ENCODE measurements at places on chromosomes 12 and 14. TPM values are rescaled to one million over a fixed set of nuclear protein-coding genes. Genes with fewer than 3 reads are reported as not detected.

PIK3C2G gene
- 5.8 TPM for total RNA-seq

ANKS1B gene
- 5.8 TPM for total RNA-seq

CELA1 gene
- not detected for total RNA-seq

KRT1 gene
- not detected for total RNA-seq

CCDC177 gene
- total RNA-seq, result not detected

RNF31 gene
- total RNA-seq, result 69.0 TPM

ACSM4 gene
- total RNA-seq, result not detected

CARMIL3 gene
- total RNA-seq, result 1.4 TPM

SLC2A14 gene
- total RNA-seq, result not detected

BICDL1 gene
- total RNA-seq, result 101 TPM

USP5 gene
- 75.5 TPM for total RNA-seq

TAS2R9 gene
- not detected for total RNA-seq

IFNG-AS1 gene
- total RNA-seq, result 0.85 TPM

- no peak for DNase-seq
Observed at GRCh38 chr14:93734086-93734822, 54.0 kb downstream of the PRIMA1 start.

DNA sequence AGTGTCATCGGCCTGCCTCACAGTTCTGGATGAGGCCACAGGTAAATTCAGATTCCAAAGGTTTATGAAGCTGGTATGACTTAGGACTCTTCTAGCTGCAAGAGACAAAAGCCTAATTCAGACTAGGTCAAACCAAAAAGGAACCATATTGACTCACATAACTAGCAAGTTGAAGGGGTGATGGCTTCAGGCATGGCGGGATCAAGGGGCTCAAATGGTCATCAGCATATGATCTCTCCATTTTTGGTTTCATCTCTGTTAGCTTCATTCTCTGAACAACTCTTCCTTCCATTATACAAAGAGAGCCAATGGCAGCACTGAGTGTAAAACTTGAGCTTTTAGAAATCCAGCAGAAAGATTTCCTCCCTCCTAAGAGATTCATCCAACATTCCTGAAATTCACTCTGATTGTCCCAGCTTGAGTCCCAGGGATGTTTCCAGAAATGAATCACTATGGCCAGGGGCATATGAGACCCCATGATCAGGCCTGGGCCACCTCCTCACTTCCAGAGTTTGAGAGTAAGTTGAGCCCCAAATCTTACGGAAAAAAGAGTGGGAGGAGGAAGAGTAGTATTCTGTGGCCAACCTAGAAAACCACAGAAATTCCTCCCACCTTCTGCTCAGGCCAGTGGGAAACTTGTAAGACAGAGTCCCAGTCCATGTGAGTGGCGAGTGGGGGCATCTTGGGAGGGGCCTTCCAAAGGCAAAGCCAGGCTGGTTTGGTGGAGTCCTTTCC, 2.0 kb upstream of the MAP1LC3B2 start:
- DNase-seq, result no peak

- peak; percentile 39 for DNase-seq
Observed at GRCh38 chr14:53714495-53715192, 242.0 kb downstream of the BMP4 start.

GRCh38 chr12:127149226-127149964, 1117.6 kb upstream of the TMEM132C start:
- no peak for DNase-seq

DNA sequence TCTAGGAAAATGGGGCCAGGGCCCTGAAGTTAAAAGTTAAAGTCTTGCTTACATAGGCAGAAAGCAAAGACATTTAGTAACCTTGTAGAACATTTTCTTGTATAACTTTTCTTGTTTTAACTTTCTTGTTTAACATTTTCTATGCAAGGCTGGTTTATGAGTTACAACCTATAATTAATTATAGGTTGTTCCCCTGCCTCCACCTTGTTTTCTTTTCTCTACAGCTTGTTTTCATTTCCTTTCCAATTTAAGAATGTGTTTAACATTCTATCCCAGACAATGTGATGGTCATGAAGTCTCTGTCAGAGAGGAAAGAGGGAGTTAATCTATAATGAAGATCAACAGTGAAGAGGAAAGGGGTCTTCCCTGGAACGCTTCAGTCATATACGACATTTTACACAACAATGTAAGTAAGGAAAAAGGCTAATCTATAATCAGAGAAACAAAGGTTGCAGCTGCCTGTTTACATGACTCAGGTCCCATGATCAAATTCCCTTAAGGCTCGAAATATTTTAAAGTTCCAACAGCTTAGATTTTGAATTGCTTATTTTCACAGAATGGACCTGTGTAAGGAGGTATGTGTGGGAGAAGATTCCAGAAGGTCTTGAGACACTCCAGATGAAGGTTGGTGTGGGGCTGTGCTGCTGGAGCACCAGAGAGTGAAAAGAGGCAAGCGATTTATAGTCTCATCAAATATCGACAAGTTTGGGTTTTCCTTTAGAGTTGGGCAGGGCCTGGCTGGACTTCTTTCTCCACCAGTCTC, 34.2 kb upstream of the TCL1B start:
- DNase-seq, result peak; percentile 31

- DNase-seq, result peak; percentile 20
Observed at GRCh38 chr12:34401659-34402227, 379.4 kb downstream of the ALG10 start.

- no peak for DNase-seq
Observed at GRCh38 chr12:18690653-18691052, 47.2 kb downstream of the PLCZ1 start.

DNA sequence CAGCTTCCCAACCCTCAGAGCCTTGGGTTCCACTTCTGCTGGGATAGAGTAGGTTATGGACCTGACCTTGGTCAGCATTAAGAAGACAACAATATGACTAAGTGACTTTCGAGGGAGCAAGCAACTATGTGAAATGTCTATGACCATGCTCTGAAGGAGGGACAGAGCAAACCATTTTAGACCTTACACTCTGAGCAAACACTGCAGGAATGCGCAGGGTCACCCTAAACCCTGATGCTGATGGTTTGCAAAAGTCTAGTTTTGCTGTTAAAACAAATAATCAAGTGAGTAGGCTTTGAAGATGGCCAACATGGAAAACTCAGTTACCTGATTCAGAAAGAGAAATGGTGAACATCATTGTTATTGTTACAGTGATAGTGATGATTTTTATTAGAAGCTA, 8.7 kb downstream of the ZCCHC8 start:
- no peak for DNase-seq

GRCh38 chr12:67645126-67645525, 3.4 kb upstream of the DYRK2 start:
- no peak for DNase-seq

- DNase-seq, result no peak
Observed at GRCh38 chr12:104591257-104591885, 134.6 kb downstream of the CHST11 start.

- peak; percentile 89 for DNase-seq
Observed at GRCh38 chr14:104932676-104933631, 8.3 kb downstream of the PLD4 start.

DNA sequence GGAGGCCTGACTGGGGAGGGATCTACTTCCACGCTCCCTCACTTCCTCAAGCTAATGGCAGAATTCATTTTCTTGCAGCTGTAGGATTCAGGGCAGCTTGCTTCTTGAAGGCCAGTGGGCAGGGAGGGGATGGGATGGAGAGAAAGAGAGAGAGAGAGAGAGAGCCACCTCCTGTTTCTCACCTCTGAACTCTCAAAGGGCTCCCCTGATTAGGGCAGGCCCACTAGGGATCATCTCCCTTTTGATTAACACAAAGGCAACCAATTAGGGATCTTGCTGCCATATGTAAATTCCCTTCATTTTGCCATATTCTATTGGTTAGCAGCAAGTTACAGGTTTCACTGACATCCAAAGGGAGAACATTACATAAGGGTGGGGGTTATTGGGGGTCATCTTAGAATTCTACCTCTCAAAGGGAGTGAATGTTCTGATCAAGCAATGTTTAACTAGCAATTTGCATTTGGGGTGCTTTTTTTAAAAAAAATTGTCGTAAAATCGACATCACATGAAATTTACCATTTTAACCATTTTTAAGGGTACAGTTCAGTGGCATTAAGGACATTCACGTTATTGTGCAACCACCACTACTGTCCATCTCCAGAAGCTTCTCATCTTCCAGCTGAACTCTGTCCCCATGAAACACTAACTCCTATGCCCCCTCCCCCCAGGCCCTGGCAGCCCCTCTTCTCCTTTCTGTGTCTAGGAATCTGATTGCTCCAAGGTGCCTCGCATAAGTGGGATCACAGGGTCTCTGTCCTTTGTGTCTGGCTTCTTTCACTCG, 47.3 kb upstream of the NCOR2 start:
- DNase-seq, result no peak

DNA sequence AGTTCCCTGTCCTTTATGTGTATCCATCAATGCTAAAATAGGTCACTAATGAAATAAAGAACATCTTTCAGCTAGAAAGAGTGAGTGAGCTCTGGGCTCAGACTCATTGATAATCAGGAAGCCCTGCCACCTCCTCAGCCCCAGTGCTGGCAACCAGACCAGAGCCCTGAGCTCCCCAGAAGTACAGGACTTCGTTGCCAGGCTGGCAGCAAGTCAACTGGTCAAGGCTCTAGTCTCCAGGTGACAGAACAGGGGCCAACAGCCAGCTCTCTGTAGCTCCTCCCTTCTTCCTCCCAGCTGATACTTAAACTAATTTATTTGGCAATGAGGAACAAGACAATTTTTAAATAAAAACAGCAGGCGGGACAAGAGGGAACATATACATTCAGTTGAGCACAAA, 145.3 kb downstream of the EGLN3 start:
- DNase-seq, result no peak

DNA sequence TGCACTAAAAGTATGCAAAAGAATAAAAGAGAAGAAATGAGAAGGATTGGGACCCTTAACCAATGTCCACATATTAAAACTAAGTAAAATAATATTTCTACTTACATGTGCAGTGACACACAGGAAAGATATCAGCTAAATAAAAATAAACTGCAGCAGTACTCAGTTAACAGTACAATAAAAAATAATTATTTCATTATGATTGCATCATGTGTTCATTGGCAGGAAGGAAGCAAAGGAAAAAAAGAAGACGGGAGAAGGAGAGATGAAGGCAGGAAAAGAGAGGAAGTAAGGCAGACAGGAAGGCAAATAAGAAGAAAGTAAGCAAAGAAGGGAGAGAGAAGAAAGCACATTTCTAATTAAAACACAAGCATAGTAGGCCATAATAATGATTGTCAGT, 33.0 kb downstream of the RASSF9 start:
- no peak for DNase-seq

DNA sequence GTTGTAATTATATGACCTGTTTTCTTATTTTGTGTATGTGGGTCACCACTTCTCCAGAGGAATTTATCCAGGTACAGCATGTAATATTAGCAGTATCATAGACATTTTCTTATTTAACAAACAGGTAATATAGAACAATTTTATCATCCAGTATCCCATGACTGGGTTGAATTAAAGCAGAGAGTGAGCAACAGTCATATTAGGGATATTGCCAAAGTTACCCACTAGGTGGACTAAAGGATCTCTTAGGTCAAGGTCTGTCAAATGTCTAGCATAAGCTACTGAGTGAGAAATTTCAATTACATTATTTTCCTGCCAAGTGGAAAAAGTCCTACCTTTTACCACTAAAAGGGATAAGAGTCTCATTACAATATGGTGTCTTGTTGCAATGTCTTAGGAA, 62.1 kb upstream of the TRIM9 start:
- DNase-seq, result no peak

DNA sequence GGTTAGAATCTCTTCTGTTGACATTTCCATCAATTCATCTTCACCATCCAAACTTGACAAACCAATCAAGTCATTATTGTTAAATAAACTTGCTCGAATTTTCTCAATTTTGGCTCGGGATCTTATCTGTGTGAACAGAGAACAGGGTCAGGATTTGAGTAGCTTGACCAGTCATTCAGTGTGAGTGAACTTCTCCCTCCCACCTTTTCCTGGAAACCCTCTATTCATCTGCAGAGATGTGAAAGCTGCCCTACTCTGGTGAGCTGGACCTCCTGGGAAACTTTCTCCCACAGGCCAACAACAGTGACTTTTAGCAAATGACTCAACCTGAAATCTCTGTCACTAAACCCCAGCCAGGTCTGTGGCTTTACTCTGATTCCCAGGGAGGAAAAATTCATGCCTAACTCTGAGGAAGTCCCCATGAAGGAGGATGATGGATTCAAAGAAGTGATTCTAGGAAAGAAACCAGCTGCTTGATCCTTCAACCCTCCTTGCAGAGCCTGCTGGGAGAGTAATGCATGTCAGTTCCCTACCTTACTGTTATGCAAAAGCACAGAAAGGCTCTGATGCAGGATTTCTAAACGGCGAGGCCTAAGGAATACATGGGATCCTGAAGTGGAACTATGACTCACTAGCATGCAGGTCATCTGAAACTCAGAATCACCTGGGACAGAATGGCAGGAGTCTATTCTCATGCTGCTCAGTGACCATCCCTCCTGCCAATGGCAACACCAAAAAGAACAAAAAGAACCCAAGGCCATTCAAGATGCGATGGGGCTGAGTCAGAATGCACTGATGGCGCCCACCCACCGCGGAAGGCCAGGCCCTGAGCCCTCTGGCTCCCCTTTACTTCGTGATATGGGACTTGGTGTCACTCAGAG, 58.0 kb downstream of the TRAFD1 start:
- DNase-seq, result no peak

DNA sequence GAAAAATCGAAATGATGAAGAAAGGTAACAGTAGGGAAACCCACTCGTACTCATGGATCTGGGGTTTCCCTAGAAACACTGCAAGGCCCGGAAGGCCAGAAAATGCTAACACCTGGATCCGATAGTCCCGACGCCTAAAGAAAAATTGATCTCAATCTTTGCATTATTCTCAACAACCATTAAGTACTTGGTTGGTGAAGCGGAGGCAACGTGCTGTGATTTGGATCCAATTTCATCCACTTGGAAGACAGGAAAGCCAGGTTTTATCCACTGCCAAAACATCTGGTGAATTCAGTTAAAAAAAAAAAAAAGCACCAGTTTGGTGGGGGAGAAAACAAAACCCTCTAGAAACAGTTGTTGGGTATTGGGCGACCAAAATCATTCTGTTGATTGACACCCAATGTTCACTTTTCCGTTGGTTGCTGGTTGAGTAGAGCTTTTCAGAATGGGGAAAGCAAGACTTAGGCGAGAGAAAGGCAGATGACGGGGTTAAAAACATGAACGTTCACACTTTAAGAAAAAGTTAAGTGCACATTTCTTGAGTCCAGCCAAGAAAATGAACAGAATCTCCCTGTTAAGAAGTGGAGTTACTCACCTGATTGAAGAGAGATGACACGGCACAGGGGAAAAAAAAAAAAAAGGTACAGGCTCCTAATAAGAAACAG, 41.9 kb upstream of the MED13L start:
- no peak for DNase-seq

DNA sequence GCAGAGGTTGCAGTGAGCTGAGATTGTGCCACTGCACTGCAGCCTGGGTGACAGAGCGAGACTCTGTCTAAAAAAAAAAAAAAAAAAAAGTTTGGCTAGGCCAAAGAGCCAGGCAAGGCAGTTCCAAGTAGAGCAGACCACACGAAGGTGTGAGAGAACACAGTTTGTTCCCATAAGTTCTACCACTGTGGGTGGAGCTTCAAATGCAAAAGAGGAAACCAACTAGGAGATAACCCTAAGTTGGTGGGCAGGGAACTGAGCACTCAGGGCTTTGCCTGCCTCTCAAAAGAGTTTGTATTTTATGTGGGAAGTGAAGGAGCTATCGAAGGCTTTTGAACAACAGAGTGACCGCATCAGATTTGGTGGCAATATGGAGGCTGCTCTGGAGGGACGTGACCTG, 15.1 kb downstream of the SOCS2 start:
- no peak for DNase-seq

Measured in kidney (tissue), 22 donors.